CD4-positive, alpha-beta T cell (primary cell): ENCODE measurements at places on chromosomes 6 and 20.

DNA sequence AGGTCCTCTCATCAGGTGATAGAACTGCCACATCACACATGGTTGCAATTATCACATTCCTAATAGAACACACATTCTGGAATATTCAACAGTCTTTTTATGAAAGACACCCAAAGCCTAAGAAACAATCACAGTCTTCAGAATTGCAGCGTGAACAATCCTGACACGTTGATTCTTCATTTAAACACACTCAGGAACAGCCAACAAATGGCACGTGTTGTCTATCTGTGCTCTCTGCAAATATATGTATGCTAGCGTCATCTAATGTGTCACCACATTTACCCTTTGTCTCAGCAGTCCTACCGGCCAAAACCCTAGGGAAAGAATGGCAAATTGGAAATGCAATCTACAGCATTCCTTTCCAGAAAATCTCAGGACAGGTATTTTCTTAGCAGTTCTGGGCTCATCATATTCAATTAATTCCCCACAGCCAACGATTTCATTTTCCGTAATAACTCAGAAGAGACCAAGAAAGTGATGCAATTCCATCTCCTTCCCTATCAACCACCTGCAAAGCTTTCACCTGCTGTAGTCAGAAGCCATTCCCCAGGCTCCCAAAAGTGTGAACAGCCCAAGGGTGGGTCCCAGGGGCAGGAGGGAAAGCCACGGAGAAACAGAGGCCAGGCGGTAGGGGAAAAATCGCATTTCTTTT is 280.3 kb upstream of the JARID2 start:
- no peak for DNase-seq

GRCh38 chr6:9789201-9789600 is 625.7 kb downstream of the TFAP2A start:
- DNase-seq, result no peak

DNA sequence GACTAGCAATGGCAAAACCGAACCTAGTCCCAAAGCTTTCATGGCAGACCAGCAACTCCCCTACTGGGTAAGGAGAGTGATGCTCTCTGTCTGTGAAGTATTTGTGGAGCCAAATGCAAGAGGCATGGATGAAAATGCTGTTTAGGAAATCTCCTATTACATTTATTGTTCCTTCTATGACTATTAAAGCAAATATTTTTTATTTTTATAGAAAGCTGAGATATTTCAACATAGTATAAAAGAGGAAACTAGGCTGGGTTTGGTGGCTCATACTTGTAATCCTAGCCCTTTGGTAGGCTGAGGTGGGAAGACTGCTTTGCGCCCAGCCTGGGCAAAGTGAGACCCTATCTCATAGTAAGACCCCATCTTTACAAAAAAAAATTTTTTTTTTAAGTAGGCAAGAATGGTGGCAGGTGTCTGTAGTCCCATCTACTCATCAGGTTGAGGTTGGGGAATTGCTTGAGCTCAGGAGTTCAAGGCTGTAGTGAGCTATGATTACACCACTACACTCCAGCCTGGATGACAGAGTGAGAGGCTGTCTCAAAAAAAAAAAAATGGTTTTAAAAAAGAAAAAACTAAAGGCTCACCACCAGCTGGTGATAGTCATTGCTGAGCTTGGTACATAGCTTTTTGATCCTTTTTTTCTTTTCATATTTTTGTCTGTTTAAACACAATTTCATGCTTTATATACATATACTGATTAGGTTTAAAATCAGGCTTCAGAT is 11.3 kb downstream of the KDM1B start:
- no peak for DNase-seq

- DNase-seq, result no peak
Measured at GRCh38 chr20:60215816-60216730, 257.9 kb downstream of the CDH26 start.

DNA sequence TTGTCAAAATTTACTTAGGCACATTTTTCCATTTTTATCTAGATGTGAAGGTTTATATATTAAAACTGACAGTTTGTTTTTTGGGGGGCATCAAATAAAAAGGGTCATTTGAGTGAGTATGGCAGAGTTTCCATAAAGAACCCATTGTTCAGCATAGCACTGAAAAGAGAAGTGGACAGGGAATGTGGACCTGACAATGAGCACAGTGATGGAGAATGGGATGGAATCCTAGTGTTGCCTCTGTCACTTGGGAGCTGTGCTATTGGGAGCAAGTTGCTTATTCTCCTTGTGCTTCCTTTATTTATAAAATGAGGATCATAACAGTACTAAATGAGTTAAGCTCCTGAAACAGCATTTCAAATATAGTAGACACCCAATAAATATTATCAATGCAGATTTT is 130.7 kb upstream of the SIM1 start:
- no peak for DNase-seq

DNA sequence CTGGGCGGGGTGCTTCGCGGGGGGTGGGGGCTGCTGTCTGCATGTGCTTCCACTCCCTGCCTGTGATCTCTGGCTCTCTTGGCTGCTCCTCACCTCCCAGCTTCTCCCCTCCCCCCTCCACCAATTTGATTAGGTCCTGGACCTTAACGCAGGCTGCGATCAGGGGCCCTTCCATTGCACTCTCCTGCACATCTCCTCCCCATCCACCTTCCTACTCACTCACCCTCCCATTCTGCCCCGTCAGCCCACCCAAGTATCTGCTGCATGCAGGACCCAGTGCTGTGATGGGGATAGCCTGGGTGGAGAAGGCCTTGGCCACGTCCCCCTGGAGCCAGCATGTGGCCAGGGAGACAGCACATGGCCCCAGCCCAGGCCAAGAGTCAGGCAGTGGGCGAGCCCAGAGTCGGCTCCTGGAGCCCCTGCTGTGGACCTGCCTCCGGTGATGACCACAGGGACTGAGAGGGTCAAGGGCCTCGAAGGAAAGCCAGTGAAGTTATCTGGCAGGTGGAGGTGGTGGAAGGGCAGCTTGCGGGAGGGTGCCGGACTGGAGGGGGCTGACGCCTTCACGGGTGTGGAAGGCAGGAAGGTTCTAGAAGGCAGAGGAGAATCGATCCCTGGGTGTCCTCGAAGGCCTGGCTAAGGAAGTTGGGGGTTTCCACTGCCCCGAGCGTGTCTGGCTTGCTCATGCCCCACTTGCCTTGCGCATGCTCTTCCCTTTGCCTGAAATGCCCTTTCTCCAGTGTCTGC is 40.7 kb downstream of the SRC start:
- DNase-seq, result no peak
